Left renal cortex interstitium (tissue), 4 donors: ENCODE measurements at places on chromosomes 5 and 9.

DNA sequence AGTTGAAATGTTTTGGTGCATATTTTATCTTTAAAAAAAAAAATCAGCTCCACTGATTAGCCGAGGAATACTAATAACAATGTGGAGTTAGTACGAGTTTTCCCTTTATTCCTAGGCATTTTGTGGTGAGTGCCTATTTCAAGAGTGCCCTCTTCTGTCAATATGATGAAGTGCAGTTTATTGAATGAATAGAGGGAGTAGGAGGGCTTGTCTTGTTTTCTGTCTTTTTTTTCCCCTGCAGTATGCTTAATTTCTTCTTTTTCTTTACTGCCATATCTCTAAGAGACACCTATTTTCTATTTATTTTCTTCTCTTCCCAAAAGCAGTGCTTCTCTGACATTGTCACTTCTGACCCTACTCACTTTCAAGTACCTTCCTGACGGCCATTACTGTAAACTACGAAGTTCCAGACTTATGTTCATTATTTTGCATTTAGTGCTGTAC is 169.6 kb upstream of the PITX1 start:
- DNase-seq: no peak

GRCh38 chr5:148776780-148777179 is 49.6 kb upstream of the ADRB2 start:
- DNase-seq: no peak

DNA sequence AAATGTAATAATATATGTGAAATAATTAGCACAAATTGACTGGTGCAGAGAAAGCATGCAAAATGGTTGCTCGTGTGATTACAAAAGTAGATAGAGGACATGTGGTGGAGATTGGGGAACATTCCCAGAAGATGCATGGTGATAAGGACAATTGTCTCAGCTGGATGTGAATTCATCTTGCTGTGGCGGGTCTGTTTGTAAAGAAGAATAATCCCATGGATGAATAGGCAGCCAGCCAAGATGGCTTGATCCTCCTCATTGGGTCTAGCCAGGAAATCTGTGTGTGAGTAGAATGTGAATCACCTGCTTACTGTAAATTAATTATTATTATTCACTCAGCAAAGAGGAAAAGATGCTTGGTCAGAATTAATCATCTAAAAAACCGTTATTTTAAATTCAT is 12.6 kb upstream of the DPYSL3 start:
- DNase-seq: no peak

- DNase-seq: no peak
Measured at GRCh38 chr5:132816083-132816482, 3.0 kb downstream of the SOWAHA start.

DNA sequence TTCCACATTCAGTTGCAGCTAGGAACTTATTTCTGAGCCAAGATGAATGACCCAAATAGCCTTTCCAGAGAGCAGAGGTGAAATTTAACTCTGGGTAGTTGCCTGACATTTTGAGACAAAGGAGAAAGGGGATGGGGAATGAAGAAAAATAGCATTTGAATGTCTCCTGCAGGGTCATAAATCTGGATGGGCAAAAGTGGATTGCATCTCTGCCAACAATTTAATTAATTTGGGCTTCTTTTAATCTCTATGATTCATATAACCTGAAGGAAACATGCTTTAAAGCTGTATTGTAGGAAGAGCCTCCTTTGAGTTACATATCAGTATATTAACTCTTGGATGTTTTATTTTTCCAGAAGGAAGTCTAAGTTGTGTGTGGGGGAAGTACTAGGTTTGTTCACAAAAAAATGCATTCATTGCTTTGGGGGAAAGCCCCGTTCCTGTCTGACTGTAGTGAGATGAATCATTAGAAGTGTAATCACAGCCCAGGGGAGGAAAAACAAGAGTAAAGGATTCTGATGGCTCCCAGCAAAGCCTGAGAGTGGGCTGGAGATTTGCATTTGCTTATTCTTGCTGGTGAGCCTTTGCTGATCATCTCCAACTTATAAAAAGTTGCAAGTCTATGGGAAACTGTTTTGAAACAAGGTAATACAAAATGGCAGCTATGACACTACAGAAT is 133.0 kb upstream of the IQGAP2 start:
- DNase-seq: no peak

DNA sequence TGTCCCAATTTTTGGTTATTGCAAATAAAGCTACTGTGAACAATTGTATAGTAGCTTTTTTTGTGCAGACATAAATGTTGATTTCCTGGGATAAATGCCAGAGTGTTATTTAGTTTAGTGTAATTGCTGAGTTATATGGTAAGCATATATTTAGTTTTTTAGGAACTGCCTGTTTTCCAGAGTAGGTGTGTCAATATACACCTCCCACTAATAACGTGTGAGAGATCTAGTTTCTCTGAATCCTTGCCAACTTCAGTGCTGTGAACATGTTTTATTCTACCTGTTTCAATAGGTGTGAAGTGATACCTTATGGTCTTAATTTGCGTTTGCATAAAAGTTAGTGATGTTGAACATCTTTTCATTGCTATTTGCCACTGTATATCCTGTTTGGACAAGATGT is 9.1 kb upstream of the OR2S2 start:
- DNase-seq: no peak

DNA sequence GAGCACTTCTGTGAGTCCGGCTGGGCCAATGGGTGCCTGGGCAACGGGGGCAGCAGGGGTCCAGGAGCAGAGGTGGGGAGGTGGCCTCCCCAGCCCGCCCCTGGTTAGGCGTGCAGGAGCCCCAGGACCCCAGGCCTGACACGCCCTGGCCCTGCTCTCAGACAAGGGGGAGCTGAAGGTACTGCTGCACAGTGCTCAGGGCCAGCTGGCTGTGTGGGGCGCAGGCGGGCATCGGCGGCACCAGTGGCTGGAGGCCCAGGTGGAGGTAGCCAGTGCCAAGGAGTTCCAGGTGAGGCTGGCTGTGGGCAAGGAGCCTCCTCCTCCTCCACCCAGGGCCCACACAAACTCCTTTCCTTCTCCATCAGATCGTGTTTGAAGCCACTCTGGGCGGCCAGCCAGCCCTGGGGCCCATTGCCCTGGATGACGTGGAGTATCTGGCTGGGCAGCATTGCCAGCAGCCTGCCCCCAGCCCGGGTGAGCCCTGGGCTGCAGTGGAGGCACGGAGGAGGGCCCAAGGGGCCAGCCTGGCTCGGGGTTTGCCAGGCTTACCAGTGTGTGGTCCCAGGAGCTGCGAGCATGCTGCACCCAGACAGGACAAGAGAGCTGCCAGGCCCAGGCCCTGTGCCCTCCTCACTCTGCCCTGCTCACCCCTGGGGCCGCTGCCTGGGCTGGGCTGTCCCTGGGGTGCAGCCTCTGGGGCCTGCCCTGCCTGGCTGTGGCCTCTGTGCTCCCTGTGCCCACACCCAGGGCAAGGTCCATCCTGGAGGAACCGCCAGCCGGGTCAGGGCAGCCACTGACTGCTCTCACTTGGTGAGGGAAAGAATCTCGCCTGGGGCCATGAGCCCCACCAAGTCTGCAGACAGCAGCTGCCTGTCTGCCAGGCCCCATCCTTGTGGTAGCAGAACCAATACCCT is 7.0 kb downstream of the MAMDC4 start:
- no peak for DNase-seq

DNA sequence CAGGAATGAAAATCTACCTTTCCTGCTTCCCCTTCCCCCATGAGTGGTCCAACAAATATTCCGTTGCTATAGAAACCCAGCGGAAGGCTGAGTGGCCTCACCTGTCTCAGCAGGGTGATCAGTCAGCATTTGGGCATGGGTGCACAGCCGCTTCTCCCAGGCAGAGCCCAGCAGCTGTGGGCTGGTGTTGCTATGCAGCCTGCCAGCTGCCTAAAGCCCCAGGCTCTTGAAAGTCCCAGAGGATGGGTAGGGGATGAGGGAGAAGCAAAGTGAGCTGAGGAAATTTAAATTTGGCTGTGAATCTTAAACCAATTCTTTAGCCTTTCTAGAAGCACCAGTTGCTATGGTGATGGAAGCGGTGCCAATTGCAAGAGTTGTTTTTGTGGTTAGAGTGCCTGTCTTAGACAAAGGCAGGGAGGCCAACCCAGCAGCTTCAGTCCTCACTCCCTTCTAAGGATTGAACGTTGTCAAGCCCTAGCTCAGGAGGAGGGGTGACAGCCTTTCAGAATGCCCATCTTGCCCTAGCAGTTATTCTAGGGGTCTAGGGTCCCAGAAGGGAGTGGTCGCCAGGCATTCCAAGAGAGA is 151.5 kb upstream of the PITX1 start:
- no peak for DNase-seq

GRCh38 chr9:127455324-127455992 is 4.1 kb downstream of the LRSAM1 start:
- DNase-seq: no peak

DNA sequence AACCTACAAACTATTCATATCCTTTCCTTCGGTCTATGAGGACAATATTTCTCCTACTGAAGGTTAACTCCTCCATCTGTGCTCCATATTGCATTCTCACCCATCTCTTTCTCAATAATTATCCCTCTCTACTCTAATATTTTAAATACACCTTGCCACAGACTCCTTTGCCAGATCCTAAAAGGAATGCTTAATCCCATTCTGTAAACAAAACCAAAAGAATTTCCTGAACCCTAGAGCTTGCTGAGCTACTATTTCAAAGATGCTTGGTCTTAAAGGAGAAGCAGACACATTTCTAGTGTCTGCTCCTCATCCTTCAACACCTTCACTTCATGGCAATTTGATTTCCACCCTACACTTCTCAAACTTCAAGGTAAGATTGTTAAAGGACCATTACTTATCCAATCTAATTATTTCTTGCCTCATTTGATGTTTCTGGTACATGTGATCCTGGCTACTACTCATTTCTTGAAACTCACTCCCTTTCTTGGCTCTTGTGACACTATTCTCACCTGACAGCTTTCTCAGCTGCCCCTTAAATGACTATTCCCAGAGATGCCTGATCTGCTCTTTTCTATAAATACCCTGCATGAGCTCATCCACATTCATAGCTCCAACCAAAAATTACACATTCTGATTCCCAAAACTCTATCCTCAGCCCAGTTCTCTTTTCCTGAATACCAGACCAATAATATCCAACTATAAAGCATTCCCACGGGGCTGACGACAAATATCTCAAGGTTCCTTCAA is 20.2 kb downstream of the HOMER1 start:
- no peak for DNase-seq

DNA sequence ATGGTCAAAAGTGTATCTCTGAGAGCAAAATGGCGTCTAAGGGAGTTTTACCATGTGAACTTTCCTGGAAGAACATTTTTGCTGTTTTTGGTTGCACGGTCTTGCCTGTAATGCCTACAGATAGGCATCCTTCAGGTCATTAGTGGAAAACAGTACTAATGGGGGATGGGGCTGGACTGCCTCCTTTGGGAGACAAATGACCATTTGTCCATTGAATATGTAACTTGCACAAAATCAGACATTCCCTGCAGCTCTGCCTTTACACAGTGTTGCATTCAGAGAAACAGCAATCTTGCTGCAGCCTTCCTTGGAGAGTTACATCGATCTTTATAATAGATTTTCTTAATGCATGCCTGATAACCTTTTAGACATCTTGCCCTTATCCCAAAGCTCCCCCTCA is 138.5 kb upstream of the EGFLAM start:
- no peak for DNase-seq

GRCh38 chr5:68219161-68219816 is 3.7 kb downstream of the PIK3R1 start:
- DNase-seq: no peak

GRCh38 chr5:127844581-127845021 is 141.4 kb downstream of the CCDC192 start:
- no peak for DNase-seq

- DNase-seq: no peak
Measured at GRCh38 chr5:154758977-154759376, 3.8 kb downstream of the LARP1 start.

DNA sequence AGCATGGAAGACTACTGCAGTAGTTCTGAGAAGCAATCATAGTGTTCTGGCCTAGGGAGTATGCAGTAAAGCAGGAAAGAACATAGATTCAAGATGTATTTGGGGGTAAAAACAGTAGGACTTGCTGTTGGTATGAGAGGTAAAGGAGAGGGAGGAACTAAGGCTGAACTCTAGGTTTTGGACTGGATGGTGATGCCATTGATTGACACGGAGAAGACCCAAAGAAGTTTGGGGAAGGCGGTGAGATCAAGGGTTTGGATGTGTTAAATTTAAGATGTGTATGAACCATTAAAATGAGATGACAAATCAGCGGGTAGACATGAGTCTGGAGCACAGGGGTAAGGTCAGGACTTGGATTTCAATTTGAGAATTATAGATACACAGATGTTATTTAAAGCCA is 2.0 kb upstream of the CDC37L1 start:
- no peak for DNase-seq

GRCh38 chr9:118262191-118262590 is 558.0 kb downstream of the TLR4 start:
- DNase-seq: no peak

DNA sequence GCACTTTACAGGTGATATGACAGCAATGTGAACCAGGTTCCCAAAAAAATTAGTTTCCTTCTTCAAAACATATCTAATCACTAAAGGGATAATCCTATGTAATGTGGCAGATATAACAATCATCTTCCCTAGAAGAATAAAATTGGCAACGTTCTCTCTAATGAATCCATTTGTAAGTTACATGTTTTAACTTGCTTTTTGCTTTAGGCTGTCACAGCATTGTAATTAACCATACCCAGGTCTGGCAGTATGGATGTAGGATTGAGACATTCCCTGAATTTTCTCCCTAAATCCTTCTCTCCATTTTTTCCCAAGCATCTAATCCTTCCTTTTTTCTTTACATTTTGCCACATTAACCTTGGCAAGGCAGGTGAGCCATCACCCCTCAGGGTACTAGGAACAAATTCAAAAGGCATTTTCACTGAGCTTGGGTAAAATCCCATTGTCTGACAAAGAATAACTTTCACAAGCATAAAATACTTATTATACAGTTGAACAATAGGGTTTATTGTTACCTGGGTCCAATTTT is 548.3 kb downstream of the SEMA5A start:
- DNase-seq: no peak

GRCh38 chr5:127297348-127298035 is 6.9 kb downstream of the MEGF10 start:
- DNase-seq: no peak

DNA sequence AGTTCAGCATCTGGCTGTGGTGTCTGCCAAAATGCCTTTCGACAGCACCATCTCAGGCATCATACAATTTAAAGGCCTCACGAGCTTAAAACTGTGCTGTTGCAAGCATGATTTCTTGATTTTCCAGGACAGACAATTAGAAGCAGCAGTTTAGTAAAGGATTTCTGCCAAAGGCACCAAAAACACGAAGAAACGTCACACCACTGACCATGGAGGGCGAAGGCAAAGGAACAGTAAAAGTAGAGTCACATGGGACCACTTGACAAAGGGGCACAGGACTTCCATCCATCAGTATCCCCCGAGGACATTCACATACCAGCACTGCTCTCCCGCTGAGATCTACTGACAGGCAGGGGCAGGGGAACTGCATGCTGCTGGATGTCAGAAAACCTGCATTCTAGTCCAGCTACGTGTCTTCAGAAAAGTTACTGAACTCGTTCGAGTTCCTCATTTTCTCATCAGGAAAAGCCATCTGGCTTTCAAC is 70.4 kb upstream of the FBXW11 start:
- DNase-seq: no peak

GRCh38 chr9:83006378-83006777 is 56.6 kb downstream of the RASEF start:
- no peak for DNase-seq

GRCh38 chr5:150544611-150545219 is 36.8 kb downstream of the NDST1 start:
- no peak for DNase-seq

- DNase-seq: no peak
Measured at GRCh38 chr9:89886281-89886700, 281.5 kb downstream of the GADD45G start.
